ENCODE measurements at places on chromosomes 2 and 18.

GRCh38 chr2:191500884-191501560, 176.9 kb upstream of the NABP1 start:
- DNase-seq = no peak

DNA sequence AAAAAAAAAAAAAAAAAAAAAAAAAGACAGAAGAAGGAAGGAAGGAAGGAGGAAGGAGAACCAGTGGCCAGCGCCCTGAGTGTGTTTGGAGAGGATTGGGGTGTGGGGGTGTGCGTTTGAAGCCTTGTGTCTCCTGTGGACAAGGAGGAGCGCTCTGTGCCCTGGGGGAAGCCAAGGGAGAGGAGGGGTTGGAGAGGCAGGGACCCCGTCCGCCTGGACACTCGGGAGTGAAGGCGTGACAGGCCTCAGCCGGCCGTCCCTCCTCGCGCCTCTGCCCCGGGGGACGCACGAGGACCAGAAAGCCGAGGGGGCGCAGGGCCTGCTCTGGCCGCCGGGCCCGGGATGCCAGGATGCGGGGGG, 44.9 kb downstream of the SERTAD2 start:
- DNase-seq = no peak

- DNase-seq = no peak
Measured at GRCh38 chr2:53646788-53647187, 120.8 kb upstream of the CHAC2 start.

DNA sequence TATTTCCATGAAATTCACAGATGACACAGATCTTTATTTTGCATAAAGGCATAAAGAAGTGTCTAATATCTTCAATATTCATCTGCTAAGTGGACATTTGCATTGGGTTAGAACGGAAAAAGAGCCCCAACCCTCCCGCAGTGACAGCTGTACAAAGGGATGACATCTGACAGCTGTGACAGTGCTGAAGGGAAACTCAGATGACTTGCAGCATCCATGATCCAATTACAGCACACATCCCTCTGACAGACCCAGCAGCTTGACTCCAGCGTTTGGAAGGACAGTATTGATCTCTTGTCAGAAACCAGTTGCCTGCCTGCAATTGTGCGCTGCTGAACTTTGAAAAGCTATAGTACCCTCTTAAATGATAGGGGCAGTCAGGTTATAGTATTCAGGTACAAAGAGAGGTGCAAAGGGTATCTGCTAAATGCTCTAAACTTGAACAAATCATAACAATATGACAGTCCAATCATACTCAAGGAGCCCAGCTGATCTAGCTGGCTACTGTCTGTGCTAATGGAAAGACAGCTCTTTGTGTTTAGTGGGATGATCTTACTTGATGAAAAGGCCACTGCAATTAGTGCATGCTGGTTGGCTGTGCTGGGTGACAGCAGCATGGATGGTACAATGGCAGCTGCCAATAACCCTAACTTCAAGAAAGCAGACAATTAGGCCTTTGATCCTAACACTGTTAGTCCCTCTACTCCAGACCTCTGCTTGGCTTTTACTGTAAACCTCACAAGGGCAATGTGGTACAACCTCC, 599.2 kb downstream of the NR4A2 start:
- no peak for DNase-seq

DNA sequence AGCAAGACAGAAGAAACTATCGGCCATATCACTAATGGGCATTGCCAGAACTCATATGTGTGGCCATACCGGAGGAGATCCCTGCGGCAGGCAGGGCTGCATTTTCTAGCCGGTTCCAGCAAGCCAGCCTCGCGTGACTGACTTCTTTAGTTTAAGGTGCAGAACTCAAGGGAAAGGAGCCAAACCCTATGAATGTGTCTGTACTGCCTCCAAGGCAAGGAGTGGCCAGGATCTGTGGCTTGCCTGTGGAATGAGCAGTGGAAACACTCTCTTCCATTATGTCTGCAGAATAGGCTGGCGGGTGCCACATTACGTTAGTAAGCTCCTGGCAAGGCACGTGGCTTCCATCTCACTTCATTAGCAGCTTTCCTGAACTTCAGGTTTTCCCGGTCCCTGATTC, 137.6 kb downstream of the ATL2 start:
- no peak for DNase-seq

GRCh38 chr18:77207540-77207939, 42.1 kb upstream of the GALR1 start:
- DNase-seq = no peak

DNA sequence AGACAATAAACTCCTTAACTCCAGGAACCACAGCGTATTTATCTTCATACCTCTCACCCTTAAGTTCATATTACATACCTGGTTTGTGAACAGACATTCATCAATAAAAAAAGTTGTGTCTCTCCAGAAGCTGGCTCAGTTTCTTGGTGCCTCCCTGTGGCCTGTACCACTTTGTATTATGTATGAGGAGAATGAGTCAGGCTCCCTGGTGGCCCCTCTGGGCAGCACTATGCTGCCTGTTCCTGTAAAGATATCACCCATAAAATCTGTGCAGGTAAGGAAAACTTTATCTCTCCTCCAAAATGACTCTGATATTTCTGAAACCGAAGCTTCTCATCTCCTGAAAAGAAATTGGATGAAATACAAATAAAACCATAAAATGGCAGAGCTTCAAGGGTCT, 198.4 kb upstream of the NT5C1B start:
- DNase-seq = no peak

DNA sequence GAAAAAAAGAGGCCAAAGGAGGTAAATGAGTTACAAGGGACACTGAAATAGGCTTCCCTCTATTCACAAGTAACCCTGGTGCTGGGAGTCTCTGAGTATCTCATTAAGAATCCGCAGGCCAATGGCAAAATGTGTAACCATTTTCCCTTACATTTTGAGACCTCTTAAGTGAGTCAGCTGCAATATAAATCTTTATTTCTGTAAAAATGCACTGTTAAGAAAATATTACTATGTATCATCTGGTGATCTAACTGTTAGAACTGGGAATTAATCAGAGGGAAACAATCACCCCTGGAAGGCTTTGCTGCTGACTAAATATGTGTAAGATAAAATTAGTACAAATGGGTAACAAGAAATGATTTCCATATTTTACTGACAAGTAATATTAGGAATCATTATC, 483.1 kb upstream of the CHST9 start:
- no peak for DNase-seq

GRCh38 chr2:228866781-228867180, 404.3 kb downstream of the PID1 start:
- DNase-seq = no peak

GRCh38 chr2:61109291-61109690, 43.6 kb downstream of the SANBR start:
- DNase-seq = no peak

DNA sequence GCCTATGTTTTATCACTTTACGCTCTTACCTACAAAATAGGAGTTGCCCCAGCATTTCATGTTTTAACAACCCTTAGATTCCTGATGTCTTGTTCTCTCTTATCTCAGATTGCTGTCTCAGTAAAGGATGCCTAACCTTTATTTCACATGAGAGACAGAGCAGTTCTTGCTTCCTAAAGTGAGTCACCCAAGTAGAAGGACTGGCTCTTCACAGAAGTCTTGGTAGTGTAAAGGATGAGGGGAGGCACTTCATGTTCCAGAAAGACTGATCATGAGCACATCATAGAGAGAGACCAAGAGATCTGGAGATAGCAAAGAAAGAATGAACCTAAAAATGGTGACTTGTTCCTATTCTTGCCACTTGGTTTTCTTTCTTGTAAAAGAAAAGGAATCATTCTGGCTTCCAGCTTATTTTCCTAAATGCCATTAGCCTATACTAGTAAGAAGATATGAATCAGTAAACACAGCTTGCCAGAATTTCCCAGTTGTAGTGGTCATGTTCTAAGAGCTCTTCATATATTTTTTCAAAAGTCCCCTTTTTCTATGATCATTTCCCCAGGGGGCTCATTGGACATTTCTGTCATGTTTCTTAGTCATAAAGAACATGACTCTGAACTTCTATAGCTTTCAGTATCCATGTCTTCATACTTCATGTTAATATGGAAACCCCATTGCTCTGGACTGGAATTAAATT, 54.9 kb downstream of the MAPRE2 start:
- DNase-seq = no peak

DNA sequence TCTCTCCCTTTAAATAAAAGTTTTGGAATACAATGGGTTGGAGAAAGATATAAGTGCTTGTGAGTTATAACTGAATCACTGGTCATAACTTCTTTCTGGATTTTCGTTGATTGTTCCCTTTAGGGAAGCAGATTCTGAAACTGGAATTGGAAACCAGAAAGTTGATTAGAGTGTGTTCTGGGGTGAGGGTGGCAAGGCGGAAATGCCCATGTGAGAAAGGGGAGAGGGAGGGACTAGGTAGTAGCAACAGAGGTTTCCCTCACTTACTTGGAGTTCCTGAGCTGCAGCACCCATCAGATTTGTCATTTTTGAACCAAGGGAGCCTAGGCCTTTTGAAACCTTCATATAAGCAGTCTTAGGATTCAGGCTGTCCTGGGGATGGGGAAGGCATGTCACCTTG, 453.4 kb downstream of the KCNJ3 start:
- DNase-seq = no peak

- no peak for DNase-seq
Measured at GRCh38 chr2:9373047-9373446, 50.3 kb downstream of the ITGB1BP1 start.

DNA sequence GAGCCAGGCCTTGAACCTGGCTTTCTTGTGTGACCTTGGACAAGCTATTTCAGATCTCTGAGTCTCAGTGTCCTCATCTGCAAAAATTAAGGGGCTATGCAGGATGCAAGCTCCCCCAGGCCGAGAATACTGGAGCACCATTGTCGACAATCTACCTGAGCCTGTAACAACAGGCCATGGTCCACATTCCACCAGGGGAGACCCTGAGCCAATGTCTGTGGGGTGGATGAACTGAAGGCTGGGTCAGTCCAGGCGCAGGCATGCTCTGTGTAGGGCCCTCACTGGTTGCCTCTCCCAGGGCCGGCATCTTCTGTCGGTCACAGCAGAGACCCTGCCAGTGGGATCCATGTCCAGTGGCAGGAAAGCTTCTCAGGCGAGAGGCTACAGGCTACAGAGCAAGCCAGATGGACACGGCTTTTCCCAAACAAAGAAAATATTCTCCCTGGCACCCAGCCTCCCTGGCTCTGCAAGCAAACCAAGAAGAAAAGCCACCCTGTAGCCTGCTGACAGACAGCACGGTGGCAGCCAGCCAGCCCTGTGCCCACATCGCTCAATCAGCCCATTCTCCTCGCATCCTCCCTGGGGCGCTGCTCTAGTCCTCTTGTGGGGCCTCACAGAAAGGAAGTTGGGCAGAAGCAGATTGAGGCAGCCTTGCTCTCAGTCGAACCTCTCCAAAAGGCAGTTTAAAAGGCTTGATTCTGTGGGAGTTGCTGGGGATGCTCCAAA, 48.7 kb upstream of the FZD7 start:
- no peak for DNase-seq

- DNase-seq = no peak
Measured at GRCh38 chr2:124586210-124586609, 561.1 kb downstream of the CNTNAP5 start.

- DNase-seq = no peak
Measured at GRCh38 chr2:102025016-102025501, 33.3 kb downstream of the IL1R2 start.

DNA sequence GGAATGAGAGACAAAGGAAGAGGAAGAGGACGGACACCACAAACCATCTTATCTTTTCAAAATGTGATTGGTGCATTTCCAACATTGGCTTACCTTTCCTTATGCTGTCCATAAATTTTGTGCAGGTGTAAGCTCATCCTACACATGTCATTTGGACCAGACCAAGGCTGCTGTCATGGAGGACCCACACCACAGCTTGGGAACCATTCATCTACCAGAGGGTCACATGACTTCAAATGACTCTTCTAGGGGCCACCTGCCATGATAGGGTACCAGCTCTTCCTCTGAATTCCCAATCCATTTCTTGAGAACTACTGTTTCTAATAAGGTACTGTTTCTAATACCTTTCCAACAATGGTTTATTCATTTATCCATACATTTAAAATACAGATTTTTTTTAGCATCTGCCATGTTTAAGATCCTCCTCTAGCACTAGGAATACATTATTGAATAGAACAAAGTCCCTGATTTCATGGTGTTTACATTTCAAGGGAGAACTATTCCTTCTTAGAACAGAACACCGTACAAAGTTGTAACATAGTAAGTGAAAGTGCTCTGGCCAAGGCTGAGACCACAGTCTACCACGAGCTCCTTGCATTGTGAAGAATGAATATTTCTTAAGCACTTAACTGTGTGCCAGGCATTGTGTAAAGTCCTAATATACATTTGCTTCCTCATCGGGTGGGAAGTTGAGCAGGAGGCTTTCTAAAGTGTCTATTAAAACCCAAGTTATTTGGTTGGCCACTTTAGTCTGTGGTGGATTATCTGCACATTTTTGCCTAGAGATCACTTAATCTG, 246.1 kb upstream of the FN1 start:
- no peak for DNase-seq

- no peak for DNase-seq
Measured at GRCh38 chr2:216909541-216910210, 49.8 kb upstream of the TNP1 start.

GRCh38 chr2:234165421-234165820, 114.9 kb downstream of the SPP2 start:
- DNase-seq = no peak

DNA sequence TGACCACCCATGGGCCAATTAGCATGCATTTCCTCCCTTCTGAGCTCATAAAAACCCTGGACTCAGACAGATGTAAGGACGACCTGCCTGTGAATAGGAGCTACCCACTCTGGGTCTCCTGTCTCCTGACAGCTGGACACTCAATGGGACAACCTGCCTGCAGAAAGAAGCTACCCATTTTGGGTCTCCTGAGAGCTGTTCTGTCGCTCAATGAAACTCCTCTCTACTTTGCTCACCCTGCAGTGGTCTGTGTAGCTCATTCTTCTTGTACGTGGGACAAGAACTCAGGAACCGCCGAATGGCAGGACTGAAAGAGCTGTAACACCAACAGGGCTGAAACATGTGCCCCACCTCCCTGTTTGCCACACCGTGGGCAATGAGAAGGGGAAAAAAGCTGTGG, 60.3 kb upstream of the DYNC1I2 start:
- DNase-seq = no peak

DNA sequence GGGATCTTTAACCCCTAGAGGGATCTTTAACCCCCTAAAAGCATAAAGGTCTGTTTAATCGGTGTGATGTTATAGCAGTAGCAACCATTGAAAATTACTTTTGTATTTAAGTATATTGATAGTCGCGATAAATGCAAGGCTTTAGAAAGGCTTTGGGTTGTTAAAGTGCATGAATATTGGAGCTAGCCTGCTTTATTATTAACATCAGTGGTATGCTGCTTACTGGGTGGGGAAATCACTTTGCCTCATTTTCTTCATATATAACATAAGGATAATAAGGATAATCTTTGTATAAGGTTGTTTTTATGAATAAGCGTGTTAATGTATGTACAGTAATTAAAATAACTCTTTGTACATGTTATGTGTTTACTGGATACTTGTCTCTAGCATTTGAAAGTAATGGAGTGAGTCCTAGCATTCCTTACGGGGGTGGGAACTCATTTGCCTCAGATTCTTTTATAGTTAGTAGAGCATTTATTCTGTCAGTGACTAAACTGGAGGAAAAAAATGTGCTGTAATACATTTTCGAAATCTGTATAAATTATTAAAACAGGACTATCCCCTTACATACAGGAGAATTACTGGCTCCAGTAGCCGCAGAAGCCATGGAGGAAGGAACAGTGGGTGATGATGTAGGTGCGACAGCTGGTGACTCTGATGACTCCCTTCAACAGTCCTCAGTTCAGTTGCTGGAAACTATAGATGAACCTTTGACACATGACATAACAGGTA, 122.2 kb downstream of the BIRC6 start:
- DNase-seq = no peak

Data from esophagus squamous epithelium (tissue), 5 donors.